ENCODE measurements at places on chromosomes 4 and X. TPM values are rescaled to one million over a fixed set of nuclear protein-coding genes. Genes with fewer than 3 reads are reported as not detected.

The ZNF157 gene
- 0.23 TPM for total RNA-seq

The FAM156A gene
- 25.1 TPM for total RNA-seq

- no peak for DNase-seq
- H3K27me3 ChIP-seq = no peaks in the 10 kb centered on the region
- H3K27ac ChIP-seq = no peak overlapping the region
- no peaks in the 10 kb centered on the region for H3K4me1 ChIP-seq
- H3K36me3 ChIP-seq = no peaks in the 10 kb centered on the region
These were observed 355.2 kb downstream of the DCAF12L2 start for GRCh38 chrX:125810856-125811255.

The VEGFD gene
- total RNA-seq = not detected

The ITIH6 gene
- total RNA-seq = not detected

GRCh38 chr4:90145319-90145718, 18.1 kb downstream of the CCSER1 start:
- no peaks in the 10 kb centered on the region for H3K27me3 ChIP-seq
- H3K4me3 ChIP-seq = no peak overlapping the region
- DNase-seq = no peak
- no peaks in the 10 kb centered on the region for H3K4me1 ChIP-seq
- H3K36me3 ChIP-seq = no peaks in the 10 kb centered on the region

DNA sequence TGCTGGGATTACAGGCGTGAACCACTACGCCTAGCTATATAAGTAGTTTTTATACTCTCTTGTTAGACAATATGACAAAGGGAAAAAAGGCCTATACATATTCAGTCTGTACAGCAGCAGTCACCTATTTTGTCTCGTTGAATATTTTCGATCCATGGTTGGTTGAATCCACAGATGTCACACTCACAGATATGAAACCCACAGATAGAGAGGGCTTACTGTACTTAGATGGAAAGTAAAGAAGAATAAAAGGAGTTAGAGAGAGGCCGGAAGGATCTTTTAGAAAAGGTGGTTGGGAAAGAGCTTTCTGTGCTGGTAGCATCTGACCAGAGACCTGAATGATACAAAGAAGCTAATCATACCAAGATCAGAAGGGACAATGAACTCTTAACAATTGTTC, 38.3 kb upstream of the SPINK2 start:
- H3K4me1 ChIP-seq = peaks cover 28% of the 10 kb centered on the region
- no peak overlapping the region for H3K27ac ChIP-seq
- H3K27me3 ChIP-seq = peaks cover 22% of the 10 kb centered on the region

- DNase-seq = no peak
- H3K4me3 ChIP-seq = no peak overlapping the region
- no peak overlapping the region for H3K27ac ChIP-seq
- H3K27me3 ChIP-seq = peaks cover 13% of the 10 kb centered on the region
These were observed 128.8 kb downstream of the AMELX start for GRCh38 chrX:11421805-11422524.

- H3K36me3 ChIP-seq = peaks cover 20% of the 10 kb centered on the region
- H3K4me1 ChIP-seq = peaks cover 7% of the 10 kb centered on the region
- H3K4me3 ChIP-seq = no peak overlapping the region
- no peaks in the 10 kb centered on the region for H3K27me3 ChIP-seq
- no peak for DNase-seq
- H3K27ac ChIP-seq = no peak overlapping the region
These were observed 10.8 kb downstream of the CTBP1 start for GRCh38 chr4:1237981-1238675.

DNA sequence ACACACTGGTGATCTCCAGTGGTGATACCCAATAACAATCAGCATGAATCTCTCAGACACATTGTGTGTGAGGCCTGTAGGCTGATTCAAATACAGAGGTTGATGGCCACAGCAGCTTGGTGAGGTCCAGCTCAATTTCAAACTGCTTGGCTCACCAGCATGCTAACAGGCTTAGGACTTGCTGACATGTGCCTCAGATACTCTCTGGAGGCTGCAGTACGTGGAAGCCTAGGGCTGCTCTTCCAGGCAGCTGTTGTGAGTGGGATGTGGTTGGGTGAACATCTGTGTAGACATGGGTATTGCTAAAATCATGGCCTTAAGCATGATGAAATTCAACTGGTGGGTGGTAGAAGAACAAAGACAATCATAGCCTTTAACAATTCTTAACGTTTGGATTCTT, 4.3 kb downstream of the CXCL9 start:
- peaks cover 20% of the 10 kb centered on the region for H3K4me1 ChIP-seq
- peaks cover 18% of the 10 kb centered on the region for H3K27me3 ChIP-seq
- H3K36me3 ChIP-seq = peaks cover 8% of the 10 kb centered on the region
- H3K27ac ChIP-seq = no peak overlapping the region
- no peak for DNase-seq

- no peak overlapping the region for H3K4me3 ChIP-seq
- DNase-seq = no peak
- H3K36me3 ChIP-seq = no peaks in the 10 kb centered on the region
- peaks cover 15% of the 10 kb centered on the region for H3K27me3 ChIP-seq
- H3K4me1 ChIP-seq = no peaks in the 10 kb centered on the region
These were observed 6.3 kb upstream of the FGFR3 start for GRCh38 chr4:1786544-1787362.

The RBM47 gene
- total RNA-seq = 2.2 TPM

The FHDC1 gene
- 0.14 TPM for total RNA-seq

The CFI gene
- 0.26 TPM for total RNA-seq

DNA sequence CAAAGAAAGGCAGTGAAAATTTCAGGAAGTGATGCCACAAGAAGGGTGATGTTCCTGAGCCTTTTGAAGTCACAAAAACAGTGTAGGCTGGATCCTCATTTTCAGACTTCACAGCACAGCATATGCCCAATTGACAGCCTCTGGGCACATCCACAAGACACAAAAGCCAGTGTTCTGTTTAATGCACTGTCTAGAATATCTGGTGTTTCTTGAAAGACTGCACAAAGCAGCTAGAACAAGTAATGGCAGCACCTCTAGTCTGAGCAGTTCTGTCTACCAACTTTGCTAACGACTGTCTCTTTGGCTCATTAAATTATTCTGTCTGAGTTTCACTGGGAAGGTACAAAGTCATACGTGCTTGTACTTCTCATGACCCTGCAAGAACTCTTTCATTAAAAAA, 417.1 kb upstream of the GALNT7 start:
- no peaks in the 10 kb centered on the region for H3K4me1 ChIP-seq
- no peaks in the 10 kb centered on the region for H3K27me3 ChIP-seq
- H3K4me3 ChIP-seq = no peak overlapping the region
- DNase-seq = no peak
- H3K27ac ChIP-seq = no peak overlapping the region
- H3K36me3 ChIP-seq = no peaks in the 10 kb centered on the region

DNA sequence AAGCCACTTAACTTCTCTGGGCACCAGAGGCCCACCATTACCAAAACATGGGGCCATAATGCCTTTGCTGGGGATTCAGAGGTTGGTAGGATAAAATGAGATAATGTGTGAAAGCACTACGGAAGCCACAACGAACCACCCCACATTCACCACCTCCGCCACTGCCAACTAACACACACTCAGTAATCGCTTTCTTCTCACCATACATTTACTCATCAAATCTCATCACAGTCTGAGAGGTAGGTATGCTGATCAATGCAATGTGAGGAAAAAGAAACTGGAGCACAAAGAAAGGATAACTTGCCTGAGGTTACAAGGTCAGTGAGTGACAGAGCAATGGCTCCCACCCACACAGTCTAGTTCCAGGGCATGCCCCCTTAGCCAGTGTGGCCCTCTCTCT, 257.3 kb downstream of the NR3C2 start:
- H3K27ac ChIP-seq = no peak overlapping the region
- no peaks in the 10 kb centered on the region for H3K27me3 ChIP-seq

The PASD1 gene
- total RNA-seq = not detected

Data from activated CD8-positive, alpha-beta memory T cell treated with anti-CD3 and anti-CD28 coated beads, Interleukin-2, amount 10 ng/mL, durations not matched to agents 7 days and 5 days (primary cell).